Endothelial cell (in vitro differentiated cells): ENCODE measurements at places on chromosomes 4 and X.

DNA sequence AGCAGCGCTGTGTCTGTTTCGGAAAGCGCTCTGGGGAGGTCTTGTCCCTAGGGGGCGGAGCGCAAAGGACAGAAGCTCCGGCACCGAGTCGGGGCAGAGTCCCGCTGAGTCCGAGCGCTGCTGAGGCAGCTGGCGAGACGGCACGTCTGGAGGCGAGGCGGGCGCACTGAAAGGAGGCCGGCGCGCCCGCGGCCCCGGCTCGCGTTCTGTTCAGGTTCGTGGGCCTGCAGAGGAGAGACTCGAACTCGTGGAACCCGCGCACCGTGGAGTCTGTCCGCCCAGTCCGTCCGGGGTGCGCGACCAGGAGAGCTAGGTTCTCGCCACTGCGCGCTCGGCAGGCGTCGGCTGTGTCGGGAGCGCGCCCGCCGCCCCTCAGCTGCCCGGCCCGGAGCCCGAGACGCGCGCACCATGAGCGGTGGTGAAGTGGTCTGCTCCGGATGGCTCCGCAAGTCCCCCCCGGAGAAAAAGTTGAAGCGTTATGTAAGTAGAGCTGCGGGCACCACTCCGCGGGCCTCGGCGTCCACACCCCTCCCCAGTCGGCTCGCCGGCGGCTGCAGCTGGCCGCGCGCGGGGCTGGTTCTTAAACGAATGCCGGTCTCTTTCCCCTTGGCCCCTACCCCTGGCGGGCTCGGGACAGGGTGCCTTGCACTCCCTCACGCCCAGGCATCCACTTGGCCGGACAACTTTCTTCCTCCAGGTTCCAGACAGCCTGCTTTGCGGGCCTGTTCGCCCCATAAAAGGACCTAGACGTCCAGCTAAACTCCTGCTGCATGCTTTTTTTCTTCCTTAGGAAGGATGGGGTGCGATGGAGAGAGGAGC is at the start of gene GAB1:
Gene GAB1, plus strand, starts transcription at position 96 of the 819 bp plus-strand sequence. Its CDS starts 313 bp downstream, at position 409.
- peak; percentile 71 for DNase-seq

DNA sequence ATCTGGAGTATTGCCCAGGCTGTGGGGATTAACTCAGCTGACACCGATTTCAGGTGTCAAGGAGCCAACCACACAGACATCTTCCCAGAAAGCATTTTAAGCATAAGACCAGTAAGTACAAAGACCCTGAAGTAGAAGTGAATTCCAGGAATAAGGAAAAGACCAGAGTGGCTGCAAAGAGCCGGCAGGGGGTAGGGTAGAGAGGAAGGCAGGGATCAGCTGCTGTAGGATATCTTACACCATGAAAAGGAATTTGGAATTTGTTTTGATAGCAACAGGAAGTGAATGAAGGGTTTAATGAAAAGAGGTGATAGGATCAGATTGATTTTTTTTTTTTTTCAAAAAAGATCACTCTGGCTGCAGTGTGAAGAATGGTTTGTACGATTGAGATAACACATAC is 113.6 kb upstream of the PPARGC1A start:
- DNase-seq = no peak

GRCh38 chrX:154429711-154430110 is 1.2 kb downstream of the ATP6AP1 start:
- DNase-seq = no peak

GRCh38 chr4:91243132-91243531 is 1060.6 kb upstream of the GRID2 start:
- DNase-seq = no peak

DNA sequence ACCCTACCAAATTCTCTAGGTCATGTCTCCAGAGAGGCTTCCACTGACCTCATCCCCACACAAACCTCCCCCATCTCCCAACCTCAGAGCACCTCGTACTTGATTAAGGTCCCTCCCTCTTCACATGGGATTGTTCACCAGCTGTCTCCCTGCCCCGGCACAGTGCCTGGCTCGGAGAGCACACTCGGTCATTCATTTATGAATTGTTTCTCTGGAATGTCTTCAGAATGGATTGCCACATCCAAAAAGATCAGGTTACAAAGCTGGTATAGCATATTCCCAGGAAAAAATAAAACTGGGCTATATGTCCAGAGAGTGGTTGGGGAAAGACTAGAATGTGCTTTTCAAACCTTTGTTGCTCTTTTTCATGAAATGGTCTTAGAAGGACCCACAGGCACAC is 21.6 kb downstream of the JAKMIP1 start:
- no peak for DNase-seq

GRCh38 chr4:147674073-147674472 is 9.9 kb downstream of the PRMT9 start:
- DNase-seq = no peak

GRCh38 chrX:104284507-104284906 is 29.8 kb upstream of the ESX1 start:
- no peak for DNase-seq

DNA sequence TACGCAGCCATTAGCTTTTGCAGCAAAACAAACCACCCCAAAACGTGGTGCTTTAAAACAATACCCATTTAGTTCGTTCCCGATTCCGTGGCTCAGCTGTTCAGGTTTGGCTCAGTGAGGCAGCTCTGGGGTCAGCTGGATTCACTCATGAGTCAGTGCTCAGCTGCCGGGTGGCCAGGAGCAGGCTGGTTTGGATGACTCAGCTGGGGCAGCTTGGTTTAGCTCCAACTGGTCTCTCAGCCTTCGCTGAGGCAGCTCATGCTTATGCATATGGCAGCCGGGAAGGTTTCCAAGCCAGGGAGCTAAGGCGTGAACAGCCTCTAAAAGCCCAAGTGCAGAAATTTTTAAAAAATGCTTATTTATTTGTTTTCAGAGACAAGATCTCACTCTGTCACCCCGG is 13.3 kb upstream of the CD99 start:
- DNase-seq = no peak

DNA sequence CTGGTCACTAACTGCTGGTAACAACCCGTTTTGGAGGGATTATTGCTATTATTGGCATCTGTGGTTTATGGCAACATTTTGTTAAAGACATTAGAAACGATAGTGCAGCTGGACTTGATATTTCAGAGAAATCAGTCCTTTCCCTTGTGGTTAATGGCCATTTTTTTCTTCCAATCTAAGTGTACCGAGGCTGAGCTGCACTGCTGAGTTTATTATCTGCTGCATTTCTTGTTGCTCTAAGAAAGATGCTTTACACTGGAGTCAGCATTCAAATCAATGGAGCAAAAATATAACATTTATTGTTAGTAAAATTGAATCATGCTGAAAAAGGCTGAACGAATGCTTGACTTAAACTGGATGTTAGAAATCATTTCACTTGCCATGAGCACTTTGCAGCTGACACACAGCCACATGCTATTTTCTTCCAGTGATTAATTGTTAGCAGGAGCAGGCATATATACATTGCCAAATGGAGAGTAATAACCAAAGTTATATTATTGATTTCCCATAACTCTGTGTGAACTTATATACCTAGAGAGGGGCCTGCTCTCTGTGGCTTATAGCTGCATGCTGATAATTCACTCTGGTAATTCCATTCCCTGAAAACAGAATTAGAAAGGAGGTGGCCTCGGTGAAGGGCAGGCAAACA is 66.5 kb upstream of the TTC29 start:
- DNase-seq = no peak

GRCh38 chrX:50723006-50723405 is 91.0 kb downstream of the SHROOM4 start:
- no peak for DNase-seq

DNA sequence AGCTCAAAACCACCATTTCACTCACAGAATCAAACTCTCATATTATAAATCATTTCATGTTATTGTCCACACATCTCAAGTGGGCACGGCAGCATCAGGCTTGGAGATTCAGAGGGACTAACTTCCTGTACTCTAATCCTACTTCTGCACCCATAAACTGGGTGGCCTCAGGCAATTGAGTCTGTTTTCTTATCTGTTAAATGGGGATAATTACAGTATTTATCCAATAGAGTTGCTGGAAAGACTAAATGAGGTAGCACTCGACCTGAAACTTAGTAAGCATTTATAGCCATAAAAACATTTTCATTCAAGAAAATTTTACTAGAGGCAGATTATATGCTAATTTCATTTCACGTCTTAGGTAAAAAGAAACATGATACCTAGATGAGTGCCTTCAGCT is 13.0 kb downstream of the TBC1D1 start:
- DNase-seq = no peak

- DNase-seq = no peak
Measured at GRCh38 chr4:2768124-2768523, 12.0 kb upstream of the TNIP2 start.

GRCh38 chrX:7154041-7154597 is 6.2 kb upstream of the PUDP start:
- DNase-seq = no peak

DNA sequence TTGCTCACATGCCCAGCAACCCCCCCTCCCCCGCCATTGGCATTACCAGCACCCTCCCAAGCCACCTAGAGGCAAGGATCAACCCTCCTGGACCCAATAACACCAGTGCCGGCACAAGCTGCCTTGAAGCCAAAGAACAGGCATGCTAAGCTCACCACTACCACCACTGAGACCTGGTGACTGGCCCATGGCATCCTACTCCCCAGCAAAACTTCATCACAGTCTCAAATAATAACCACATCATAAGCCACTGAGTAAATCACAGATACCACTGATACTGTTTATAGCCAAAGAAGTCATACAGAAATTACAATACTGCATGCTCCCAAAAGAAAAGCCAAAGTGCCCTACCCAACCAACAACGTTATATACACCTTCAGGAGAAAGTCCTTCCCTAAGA is 73.6 kb upstream of the RPL34 start:
- DNase-seq = no peak

- DNase-seq = no peak
Measured at GRCh38 chr4:163179207-163179606, 12.5 kb upstream of the NAF1 start.

DNA sequence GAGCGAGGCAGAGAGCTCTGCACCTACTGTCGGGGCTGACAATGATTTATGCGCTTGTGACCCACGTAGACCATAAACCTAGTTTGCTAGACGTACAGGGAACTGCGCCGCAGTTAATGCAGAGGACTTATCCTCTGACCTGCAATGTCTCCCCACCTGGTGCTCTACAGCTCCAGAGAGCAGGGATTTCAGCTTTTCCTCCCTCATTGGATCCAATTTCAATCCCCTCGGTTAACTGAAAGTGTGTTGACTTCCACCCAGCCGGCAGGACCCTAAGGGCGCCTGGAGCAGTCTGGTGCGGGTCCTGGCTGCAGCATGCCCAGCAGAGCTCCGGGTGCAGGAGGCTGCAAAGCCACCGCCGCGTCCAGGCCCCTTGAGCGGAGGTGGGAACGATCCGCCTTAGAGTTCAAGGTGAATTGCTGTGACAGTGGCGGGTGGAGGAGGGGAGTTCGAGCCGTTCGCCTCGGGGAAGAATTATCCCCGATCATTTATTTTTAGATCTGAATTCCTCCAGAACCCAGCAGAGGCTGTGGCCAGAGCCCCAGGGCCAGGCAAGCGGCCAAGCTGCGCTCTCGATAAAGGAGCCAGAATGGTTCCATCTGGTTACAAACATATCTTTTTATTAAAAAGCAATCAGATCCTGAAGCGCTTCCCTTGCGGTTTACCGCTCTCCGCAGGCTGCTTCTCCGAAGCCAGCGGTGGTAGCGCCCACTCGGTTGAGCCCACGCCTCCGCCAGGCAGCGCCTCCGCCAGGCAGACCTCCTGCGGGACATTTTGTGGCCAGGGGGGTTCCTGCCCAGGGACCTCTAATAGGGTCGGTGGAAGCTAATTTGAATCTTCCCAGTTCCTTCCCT is 66.0 kb downstream of the FBXO8 start:
- no peak for DNase-seq
